Right forelimb (tissue), 1 donor: ENCODE measurements at places on chromosomes 1 and 21.

DNA sequence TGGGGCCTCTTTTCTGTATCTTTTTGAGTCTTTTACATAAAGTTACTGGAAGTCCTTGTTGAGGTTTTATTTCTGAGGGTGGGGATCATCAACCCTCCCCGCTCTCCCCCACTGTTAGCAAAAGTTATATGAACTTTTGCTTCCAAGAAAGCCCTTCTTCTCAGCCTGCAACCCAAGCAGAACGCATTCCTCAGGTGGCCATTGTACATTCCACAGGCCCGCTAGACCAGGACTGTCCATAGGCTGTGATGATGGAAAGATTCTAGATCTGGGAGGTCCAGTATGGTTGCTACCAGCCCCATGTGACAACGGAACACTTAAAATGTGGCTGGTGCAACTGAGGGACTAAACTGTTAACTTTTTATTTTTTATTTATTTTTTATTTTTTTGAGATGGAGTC lies 11.8 kb upstream of the YBX1 start:
- no peak for DNase-seq

DNA sequence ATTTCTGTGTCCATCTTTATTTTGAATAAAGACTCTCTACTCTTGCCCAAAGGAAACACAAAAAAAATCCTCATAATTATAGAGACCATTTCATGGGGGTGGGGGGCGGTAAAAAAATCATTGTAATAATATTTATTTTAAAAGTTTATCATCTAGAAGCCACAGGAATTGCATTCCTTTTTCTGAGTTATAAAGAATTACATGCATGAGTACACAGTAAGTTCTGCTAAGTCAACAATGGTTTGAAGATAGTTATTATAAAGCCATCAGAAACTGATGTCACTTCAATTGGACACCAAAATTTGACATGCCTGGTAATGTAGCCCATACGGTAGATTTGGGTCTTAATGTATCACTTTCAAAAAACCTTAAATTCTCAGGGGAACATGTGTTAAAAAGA lies 478.1 kb upstream of the NR5A2 start:
- no peak for DNase-seq

DNA sequence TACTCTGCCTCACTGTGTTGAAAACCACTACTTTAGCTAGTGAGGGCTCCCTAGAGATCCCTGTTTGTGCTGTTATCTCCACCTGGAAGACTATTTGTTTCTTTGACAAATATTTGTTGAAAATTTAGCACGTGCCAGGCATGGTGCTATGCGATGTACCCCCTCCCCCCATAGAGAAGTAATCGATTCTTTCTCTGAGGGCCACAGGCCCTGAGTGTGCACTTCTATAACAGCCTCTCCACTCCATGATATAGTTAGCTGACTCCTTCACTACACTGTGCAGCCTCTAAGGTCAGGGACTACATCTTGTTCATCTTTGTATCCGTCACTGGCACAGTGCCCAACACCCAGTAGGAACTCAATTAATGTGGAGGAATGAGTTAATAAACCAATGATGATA lies 17.3 kb upstream of the RBM15 start:
- no peak for DNase-seq

GRCh38 chr1:176141449-176141848 lies 65.6 kb downstream of the COP1 start:
- no peak for DNase-seq

- DNase-seq: no peak
Observed at GRCh38 chr1:181452746-181453145, 30.6 kb upstream of the CACNA1E start.

- no peak for DNase-seq
Observed at GRCh38 chr21:20388400-20388799, 609.8 kb upstream of the NCAM2 start.

DNA sequence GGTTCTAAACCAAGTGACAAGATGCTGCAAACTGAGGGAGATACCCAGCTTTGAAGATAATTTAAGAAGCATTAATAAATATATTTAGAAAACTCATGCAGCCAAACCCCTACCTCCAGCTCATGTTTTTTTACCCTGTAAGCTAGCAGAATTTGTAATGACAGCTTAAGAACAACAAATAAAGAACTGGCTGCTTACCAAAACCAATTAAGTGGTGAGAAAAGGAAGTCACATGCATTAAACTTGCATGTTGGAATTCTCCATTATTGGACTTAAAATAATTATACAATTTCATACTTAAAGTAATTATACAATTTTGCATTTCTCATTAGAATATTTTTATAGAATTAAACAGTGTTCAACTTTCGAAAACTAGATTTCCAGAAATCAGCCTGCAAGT lies 75.6 kb upstream of the CNIH3 start:
- no peak for DNase-seq

- DNase-seq: no peak
Observed at GRCh38 chr1:59137968-59138367, 158.9 kb upstream of the FGGY start.

DNA sequence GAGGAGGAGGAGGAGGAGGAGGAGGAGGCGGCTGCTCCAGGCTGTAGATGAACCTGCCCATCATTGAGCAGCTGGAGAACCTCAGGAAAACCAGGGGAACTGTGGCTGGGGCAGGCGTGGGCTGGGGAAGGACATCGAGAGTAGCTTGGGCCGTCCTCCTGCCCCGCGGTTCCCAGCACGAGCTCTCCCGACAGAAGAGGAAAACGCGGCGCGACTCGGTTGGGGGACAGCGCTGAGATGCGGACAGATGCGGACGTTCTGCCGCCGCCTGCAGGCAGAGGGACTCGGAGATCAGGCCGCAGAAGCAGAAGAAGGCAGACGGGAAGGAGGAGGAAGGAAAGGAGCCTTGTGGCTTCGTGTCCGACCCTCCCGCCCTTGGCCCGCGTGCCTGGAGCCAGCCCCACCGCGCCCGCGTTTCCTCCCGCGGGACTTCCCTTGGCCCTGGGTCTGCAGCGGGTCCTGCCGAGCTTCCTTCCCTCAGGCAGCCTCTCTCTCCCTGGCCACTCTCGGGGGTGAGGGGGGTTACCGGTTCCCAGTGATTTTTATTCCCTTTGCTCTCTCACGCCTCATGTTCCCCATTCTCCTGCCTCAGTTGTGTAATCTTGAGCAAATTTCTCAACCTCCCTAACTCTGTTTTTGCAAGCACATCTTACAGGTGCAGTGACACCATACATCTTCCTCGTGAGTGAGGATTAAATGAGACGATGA lies 1.7 kb upstream of the TNFRSF9 start:
- DNase-seq: peak; percentile 76

GRCh38 chr1:7639435-7640131 lies 131.5 kb upstream of the VAMP3 start:
- no peak for DNase-seq

DNA sequence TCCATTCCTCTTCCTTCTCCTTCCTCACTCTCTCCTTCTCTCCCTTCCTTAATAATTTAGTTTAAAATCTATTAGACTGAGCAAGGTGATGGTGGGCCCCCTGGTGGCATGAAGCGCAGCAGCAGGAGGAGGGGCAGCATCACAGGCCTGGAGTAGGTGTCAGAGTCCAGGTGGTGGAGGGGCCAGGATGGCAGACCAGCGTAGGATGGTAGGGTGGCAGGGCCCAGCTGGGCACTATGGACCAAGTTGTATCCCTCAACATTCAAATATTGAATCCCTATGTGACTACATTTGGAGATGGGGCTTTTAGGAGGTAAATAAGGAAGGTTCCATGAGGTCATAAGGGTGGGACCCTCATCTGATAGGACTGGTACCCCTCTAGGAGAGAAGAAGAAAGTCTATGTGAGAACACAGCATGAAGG lies 61.0 kb downstream of the WDR4 start:
- no peak for DNase-seq

DNA sequence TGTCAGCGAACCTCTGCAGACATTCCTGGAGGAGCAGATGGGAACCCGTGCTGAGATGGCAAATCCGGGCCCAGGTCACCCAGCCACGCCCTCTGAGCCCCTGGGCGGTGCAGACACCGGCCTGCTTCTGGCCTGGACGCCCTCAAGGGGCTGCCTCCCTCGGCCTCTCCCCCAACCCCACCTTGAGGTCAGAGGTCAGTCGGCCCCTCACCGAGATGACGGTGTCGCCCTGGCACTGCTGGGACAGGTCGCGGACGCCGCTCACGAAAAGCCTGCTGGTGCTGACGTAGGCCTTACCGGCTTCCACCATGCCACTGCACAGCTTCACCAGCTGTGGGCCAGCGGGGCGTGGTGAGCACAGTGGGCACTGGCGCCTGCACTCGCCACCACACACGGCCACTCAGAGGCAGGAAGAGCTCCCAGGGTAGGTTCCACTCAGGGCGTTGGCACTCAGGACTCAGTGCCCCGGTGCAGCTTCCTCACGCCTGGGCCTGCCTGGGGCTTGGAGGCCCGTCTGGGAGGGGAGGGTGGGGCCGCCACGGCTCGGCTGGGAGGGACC lies 4.7 kb downstream of the ACAP3 start:
- no peak for DNase-seq

DNA sequence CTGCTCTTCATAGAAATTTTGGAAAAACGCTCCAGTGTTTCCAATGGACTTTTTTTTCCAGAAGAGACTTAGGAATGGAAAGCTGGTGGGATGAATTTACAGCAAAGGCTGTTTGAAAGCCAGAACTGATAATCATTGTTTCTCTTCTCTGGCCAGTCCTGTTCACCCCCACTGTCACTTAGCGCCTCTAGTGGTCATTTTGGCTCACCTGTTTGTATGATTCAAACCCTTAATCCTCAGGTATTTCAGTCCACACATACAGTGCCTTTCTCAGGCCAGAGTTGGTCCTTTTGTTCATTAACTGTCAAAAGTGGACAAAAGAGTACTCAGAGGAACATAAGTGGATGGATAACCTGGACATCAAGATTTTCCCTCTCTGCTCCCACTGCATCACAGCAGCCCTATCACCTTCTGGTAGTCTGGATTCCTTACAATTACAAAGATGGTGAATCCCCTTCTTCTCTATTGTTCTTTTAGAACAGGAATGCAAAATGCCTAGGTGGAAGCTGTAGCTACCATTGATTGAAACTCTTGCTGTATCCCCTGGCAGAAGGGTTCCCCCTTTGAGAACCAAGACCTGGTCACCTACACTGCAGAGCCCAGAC lies 177.6 kb upstream of the OLFM3 start:
- no peak for DNase-seq

- DNase-seq: peak; percentile 75
Observed at GRCh38 chr21:41168391-41169257, 664 bp downstream of the BACE2 start.

DNA sequence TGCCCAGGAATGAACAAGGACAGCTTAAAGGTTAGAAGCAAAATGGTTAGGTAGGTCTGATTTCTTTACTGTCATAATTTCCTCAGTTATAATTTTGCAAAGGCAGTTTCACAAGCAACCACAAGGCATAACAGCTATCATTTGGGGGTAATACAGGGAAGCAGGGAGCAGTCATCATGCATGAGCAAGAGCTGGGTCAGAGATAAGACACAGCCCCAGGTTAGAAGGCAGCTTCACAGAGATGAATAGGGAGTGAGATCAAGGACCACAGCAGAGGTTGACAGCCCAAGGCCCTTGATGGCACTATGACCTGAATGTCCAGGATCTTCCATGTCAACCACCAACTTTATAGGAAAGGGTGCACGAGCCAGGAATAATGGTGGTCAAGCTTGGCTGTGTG lies 9.0 kb upstream of the CSRP1 start:
- DNase-seq: no peak

DNA sequence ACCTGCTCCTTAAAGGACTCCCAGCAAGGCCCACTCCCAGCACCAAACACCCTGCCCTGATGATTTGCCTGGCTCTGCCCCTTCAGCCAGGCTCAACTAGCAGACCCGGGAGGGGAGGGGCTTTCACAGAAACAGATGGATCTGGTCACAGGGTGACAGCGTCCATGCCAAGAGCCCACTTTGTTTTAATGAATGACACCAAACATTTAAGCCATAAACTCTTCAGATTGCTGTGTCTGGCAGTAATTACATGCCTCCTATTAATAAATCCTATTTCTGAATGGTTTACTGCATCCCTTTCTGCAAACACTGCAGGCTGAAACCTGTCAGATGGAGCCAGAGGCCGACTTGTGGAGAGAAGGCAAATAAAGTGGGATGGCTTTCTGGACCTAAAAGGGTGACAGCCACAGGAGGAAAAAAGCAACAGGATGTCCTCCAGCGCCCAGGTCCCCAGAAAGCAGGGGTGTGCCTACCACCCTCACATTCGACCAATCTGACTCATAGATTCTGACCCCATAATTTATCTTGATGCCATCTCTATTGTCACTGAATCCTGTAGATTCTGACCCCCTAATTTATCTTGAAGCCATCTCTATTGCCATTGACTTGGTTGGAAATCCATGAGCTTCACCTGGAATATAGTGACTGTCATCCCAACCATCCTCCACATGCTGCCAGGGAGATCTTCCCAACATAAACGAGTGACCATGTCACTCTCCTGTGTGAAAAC lies 200.9 kb downstream of the PLPP3 start:
- no peak for DNase-seq

DNA sequence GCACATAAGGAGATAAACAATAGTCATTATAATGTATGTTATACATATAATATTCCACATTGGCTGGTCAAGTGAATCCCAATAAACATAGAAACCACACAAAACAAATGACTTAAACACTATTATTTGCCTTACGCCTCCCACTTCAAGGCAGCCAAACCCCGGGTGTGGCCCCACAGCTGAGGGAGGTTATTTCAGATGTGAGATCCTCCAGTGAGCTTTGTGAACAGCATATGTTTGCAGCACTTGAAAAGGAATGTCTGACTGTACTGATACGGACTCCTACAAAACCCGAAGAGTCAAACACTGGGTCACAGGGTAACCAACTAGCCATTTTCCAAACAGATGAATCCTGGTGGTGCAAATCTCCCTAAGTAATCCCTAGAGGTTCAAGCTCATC lies 27.1 kb upstream of the DISP1 start:
- no peak for DNase-seq

- no peak for DNase-seq
Observed at GRCh38 chr1:226650236-226650841, 88.7 kb downstream of the ITPKB start.

DNA sequence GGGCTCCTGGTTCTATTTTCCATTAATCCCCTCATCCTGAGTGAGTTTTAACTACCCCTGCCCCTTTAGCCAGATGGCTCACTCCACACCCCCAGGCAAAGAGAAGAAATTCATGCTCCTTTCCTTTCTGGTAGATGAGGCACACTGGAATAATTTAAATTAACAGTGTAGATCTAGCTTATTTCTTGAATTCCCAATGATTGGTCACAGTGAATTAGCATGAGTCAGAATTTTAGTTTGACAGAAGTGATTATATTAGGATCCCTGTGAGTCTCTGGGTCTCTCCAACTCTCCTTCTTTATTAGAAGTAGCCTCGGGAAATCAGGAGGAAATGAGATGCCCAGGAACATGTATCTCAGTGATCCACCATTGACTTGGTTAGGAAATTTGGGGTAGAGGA lies 103.1 kb upstream of the KAZN start:
- DNase-seq: no peak

- no peak for DNase-seq
Observed at GRCh38 chr1:21838359-21839157, 26.5 kb downstream of the LDLRAD2 start.

GRCh38 chr1:151970626-151971025 lies 23.0 kb downstream of the S100A10 start:
- no peak for DNase-seq

- DNase-seq: no peak
Observed at GRCh38 chr1:201346987-201347386, 30.5 kb downstream of the TNNT2 start.

- DNase-seq: no peak
Observed at GRCh38 chr1:228777236-228777635, 42.0 kb downstream of the RHOU start.
